ENCODE measurements at places on chromosomes 3 and 15.

- no peak overlapping the region for H3K27ac ChIP-seq
- no peak for DNase-seq
- H3K36me3 ChIP-seq: no peaks in the 10 kb centered on the region
- H3K4me3 ChIP-seq: no peak overlapping the region
Measured at GRCh38 chr3:197352382-197352781, 54.0 kb upstream of the DLG1 start.

- H3K4me3 ChIP-seq: no peak overlapping the region
- peaks cover 1% of the 10 kb centered on the region for H3K36me3 ChIP-seq
- peaks cover 12% of the 10 kb centered on the region for H3K4me1 ChIP-seq
Measured at GRCh38 chr3:56962206-56962605, 98.3 kb upstream of the SPATA12 start.

- no peak overlapping the region for H3K4me3 ChIP-seq
- H3K27ac ChIP-seq: no peak overlapping the region
- DNase-seq: no peak
- H3K36me3 ChIP-seq: no peaks in the 10 kb centered on the region
- H3K27me3 ChIP-seq: peaks cover 17% of the 10 kb centered on the region
Measured at GRCh38 chr3:46719735-46720271, 2.1 kb upstream of the PRSS50 start.

GRCh38 chr3:119211193-119211592, 29.5 kb downstream of the B4GALT4 start:
- H3K4me1 ChIP-seq: no peaks in the 10 kb centered on the region

DNA sequence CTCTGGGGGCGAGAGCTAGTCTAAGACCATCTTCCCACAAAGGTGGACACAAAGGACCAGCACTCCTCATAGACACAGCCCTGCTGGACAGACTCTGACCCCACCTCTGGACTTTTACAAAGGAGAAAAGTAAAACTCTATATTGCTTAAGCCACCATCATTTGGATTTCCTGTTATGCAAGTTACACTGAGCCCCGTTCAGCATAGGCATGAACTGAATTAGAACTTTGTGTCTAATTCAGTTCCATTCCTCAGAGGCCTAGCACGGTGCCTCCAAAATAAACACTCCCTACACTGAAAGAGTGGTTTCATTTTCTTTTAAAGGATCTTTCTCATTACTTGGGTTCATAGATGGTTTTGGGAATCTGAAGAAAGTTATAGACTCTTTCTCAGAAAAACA, 79.2 kb upstream of the OCA2 start:
- peaks cover 72% of the 10 kb centered on the region for H3K36me3 ChIP-seq
- H3K27ac ChIP-seq: no peak overlapping the region
- no peaks in the 10 kb centered on the region for H3K27me3 ChIP-seq
- DNase-seq: no peak
- H3K4me3 ChIP-seq: no peak overlapping the region

- DNase-seq: no peak
- H3K27ac ChIP-seq: no peak overlapping the region
- H3K36me3 ChIP-seq: no peaks in the 10 kb centered on the region
- no peak overlapping the region for H3K4me3 ChIP-seq
- no peaks in the 10 kb centered on the region for H3K27me3 ChIP-seq
Measured at GRCh38 chr3:102182162-102182561, 252.7 kb upstream of the ZPLD1 start.

DNA sequence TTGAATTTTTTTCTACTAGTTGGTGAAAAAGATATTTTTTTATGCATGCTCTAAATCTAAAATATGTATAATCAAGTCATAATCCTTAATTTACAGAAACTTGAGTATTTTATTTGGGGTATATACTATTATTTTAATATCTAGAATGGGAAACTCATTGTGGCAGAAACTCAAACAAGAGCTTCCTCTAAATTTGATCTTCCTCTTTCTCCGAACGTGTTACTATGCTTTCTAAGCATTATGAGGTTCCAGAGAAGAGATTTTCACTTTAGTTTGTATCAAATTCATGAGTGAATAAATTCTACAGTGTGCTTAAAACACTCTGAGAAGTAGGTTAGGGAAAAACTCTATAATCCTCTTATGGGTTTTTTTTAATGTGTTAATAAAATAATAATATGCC, 173.1 kb downstream of the POTEB3 start:
- no peak overlapping the region for H3K4me3 ChIP-seq
- peaks cover 6% of the 10 kb centered on the region for H3K27me3 ChIP-seq
- no peak overlapping the region for H3K27ac ChIP-seq

DNA sequence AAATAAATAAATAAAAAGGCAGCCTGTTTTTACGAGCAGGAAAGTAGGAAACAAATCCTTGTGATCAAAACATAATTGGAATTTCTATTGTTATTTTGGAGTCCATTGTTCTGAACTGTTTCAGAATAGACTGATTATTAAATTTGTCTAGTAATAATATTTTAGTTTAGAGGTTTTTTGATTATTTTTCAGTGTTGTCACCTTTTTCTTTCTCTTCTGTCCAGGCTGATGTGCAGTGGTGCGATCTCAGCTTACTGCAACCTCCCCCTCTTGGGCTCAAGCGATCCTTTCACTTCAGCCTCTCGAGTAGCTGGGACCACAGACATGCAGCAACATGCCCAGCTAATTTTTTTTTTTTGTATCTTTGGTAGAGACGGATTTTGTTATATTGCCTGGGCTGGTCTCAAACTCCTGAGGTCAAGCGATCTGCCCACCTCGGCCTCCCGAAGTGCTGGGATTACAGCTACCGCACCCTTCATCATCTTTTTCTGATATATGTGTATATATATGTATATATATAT, 38.0 kb downstream of the KAT2B start:
- peaks cover 43% of the 10 kb centered on the region for H3K36me3 ChIP-seq
- DNase-seq: no peak
- peaks cover 13% of the 10 kb centered on the region for H3K4me1 ChIP-seq
- H3K4me3 ChIP-seq: no peak overlapping the region

GRCh38 chr15:91694831-91695210, 158.7 kb upstream of the SLCO3A1 start:
- no peak for DNase-seq
- H3K4me3 ChIP-seq: no peak overlapping the region
- no peak overlapping the region for H3K27ac ChIP-seq
- no peaks in the 10 kb centered on the region for H3K4me1 ChIP-seq
- no peaks in the 10 kb centered on the region for H3K27me3 ChIP-seq

DNA sequence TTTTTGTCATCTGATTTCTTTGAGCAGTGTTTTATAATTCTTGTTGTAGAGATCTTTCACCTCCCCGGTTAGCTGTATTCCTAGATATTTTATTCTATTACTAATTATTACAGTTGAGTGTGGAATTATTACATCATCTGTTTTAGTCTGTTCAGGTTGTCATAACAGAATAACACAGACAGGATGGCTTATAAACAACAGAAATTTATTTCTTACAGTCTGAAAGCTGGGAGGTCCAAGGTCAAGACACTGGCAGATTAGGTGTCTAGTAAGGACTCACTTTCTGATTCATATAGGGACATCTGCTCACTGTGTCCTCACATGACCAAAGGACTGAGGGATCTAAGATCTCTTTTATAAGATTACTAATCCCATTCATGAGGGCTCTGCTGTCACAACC, 121.3 kb upstream of the THBS1 start:
- H3K27me3 ChIP-seq: no peaks in the 10 kb centered on the region
- no peak for DNase-seq
- no peaks in the 10 kb centered on the region for H3K36me3 ChIP-seq
- H3K4me3 ChIP-seq: no peak overlapping the region
- H3K27ac ChIP-seq: no peak overlapping the region

GRCh38 chr15:72062319-72062718, 55.6 kb downstream of the MYO9A start:
- no peak overlapping the region for H3K27ac ChIP-seq
- peaks cover 23% of the 10 kb centered on the region for H3K4me1 ChIP-seq
- no peak overlapping the region for H3K4me3 ChIP-seq
- H3K27me3 ChIP-seq: no peaks in the 10 kb centered on the region
- peaks cover 22% of the 10 kb centered on the region for H3K36me3 ChIP-seq
- DNase-seq: no peak

GRCh38 chr3:1987980-1988379, 110.7 kb upstream of the CNTN4 start:
- H3K27ac ChIP-seq: no peak overlapping the region
- no peaks in the 10 kb centered on the region for H3K4me1 ChIP-seq
- H3K27me3 ChIP-seq: no peaks in the 10 kb centered on the region

DNA sequence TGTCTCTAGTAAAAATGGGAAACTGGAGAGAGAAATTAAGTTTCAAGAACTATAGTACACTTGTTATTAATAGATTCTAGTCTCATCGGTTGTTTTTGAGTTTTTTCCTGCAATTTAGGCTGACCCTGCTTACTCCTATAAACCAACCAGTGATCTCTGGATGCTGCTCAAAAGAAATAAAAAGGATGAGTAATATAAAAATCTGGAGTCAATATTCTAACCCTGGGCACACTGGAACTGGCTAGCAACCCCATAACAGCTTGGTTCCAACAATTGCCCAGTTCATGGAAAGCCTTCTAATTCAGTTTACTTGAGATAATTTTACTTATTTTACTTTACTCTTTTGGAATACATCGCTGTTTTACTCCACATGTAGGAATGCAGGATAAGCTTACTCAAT, 211.6 kb downstream of the GBE1 start:
- H3K27me3 ChIP-seq: no peaks in the 10 kb centered on the region
- peaks cover 27% of the 10 kb centered on the region for H3K36me3 ChIP-seq
- H3K4me3 ChIP-seq: no peak overlapping the region
- DNase-seq: no peak

DNA sequence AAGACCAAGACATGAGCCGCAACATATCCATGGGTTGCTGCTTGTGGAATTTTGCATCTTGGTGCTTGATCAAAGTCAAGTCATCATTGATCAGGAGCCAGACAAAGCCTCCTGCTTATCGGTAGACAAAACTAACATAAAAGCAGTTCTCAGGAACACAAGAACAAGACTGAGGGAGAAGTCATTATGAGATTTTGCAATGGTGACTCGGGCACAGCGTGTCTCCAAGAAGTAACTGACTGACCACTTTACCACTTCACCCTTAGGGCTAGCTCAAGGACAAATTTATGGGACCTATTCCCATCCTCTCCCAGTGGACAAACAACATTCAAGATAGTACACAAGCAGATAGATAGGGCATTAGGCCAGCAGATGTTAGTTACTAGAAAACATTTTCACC, 68.1 kb upstream of the LIMD1 start:
- H3K4me3 ChIP-seq: no peak overlapping the region
- DNase-seq: no peak
- no peaks in the 10 kb centered on the region for H3K4me1 ChIP-seq
- H3K36me3 ChIP-seq: peaks cover 67% of the 10 kb centered on the region
- no peaks in the 10 kb centered on the region for H3K27me3 ChIP-seq

- peaks cover 5% of the 10 kb centered on the region for H3K4me1 ChIP-seq
- H3K4me3 ChIP-seq: no peak overlapping the region
- H3K27ac ChIP-seq: no peak overlapping the region
- H3K36me3 ChIP-seq: no peaks in the 10 kb centered on the region
Measured at GRCh38 chr3:178480274-178480673, 56.0 kb upstream of the KCNMB2 start.

DNA sequence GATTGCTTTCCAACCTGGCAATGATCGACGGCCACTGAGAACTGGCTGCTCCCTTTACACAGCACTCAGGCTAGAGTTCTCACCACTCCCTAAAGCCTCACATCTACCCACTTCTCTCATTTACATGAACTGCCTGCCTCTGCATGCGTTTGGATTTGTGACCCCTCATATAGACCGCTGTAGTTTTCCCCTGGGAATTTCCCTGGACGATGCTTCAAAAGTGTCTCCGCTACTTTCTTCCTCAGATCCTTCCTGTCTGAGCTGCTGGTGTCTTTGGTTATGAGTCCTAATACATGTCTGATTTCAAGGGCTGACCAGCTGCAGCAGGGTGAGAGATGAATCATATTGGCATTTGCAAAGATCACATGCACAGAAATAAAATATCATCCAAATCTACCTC, 116.7 kb upstream of the ETV5 start:
- no peak overlapping the region for H3K4me3 ChIP-seq
- DNase-seq: no peak
- H3K27ac ChIP-seq: no peak overlapping the region
- H3K36me3 ChIP-seq: no peaks in the 10 kb centered on the region
- H3K4me1 ChIP-seq: peaks cover 3% of the 10 kb centered on the region
- H3K27me3 ChIP-seq: no peaks in the 10 kb centered on the region

GRCh38 chr15:64993290-64993689, 3.6 kb upstream of the SPG21 start:
- H3K27me3 ChIP-seq: no peaks in the 10 kb centered on the region
- DNase-seq: no peak
- no peak overlapping the region for H3K4me3 ChIP-seq

- H3K27me3 ChIP-seq: no peaks in the 10 kb centered on the region
- peak overlapping the region; percentile 65 for H3K4me3 ChIP-seq
- peaks cover 92% of the 10 kb centered on the region for H3K4me1 ChIP-seq
- no peak for DNase-seq
- H3K36me3 ChIP-seq: peaks cover 13% of the 10 kb centered on the region
Measured at GRCh38 chr15:85475711-85476110, 95.3 kb downstream of the AKAP13 start.

DNA sequence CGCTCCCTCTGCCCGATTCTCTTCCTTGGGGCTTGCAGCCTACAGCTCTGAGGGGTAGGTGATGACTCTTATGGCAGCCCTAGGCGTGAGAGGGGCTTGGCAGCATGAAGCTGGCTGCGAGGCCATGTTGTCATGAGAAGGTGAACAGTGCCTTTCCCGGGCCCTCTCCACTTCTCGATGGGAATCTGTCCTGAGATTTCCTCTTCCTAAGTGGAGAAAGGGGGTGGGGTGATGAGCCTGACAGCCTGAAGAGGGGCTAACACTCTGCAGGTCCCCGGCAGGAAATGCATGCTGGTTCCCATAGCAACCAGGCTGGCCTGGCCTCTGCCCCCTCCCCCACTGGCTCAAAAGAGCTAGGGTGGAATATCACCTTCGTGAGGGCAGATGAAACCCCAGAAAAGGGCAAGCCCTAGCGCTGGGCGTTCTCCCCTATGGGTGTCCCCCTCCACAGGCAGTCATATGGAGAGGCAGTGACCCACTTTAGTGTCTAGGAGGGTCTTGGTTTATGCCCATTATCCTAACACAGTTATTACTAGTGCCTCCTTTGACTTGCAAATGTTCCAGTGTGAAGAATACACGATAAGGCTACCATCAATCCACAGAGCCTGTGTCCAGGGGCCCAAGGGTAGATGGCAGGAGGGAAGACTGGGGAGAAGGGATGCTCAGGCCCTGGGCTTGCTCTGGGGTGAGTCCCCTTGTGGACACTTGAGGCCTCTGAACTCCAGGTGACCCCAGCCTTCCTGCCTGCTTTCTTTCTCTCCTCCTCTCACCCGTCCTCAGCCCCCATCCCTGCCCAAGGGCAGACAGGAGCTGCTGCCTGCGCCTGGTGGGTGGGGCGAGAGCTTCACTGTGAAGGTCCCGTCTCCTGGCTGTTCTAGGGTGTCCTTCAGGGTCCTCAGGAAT, 13.2 kb downstream of the EPHB3 start:
- no peaks in the 10 kb centered on the region for H3K4me1 ChIP-seq
- H3K27ac ChIP-seq: no peak overlapping the region
- no peak overlapping the region for H3K4me3 ChIP-seq
- H3K36me3 ChIP-seq: no peaks in the 10 kb centered on the region
- no peak for DNase-seq
